ENCODE measurements at places on chromosomes 12 and 14.
A peak's percentile ranks its signal among the peaks of the same experiment; 100 is the strongest.

GRCh38 chr12:115085594-115085993 lies 401.6 kb upstream of the TBX3 start:
- no peak for DNase-seq

DNA sequence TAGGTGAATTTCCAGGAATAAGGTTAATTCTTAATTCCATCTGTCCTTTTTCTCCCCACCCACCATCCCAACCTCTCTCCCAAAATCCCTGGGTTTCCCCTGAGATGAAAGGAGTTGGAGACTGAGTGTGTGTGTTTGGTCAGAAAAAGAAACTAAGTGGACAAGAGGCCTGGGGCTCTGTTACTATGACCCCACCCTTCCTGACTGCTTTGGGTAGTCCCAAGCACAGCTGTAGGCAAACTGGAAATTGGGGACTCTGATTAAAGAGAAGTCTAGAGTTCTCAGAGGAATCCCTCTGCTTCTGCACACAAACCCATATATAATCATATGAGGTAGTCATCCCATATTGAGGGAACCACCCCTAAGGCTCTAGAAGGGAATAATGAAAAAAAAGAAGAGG lies 7.0 kb upstream of the HOXC12 start:
- no peak for DNase-seq

DNA sequence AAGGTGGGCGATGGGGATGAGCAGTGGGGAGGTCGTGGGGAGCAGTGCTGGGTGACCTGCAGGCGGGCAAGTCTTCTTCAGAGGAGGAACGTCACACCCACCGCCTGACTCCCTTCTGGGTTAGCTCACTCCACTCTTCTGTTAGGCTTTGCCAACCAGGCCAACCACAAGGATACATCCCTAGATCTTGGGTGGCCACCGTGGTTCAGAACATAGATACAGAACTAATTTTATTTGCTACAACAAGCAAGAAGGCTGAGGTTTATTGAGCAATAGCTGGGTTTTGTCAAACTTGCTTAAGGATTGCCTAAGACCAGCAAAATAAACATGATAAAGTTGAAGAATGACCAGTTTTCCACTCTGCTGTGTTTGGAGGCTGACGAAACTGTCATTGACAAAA lies 109.4 kb downstream of the DACT1 start:
- no peak for DNase-seq

- no peak for DNase-seq
These were observed 87.1 kb upstream of the ZFP36L1 start for GRCh38 chr14:68879841-68880575.

- DNase-seq, result peak; percentile 14
These were observed at the start of gene TMTC1 for GRCh38 chr12:29783773-29784666. TSS of gene TMTC1 (minus strand) at chr12:29783942. CDS start at chr12:29783751, 191 bp downstream.

DNA sequence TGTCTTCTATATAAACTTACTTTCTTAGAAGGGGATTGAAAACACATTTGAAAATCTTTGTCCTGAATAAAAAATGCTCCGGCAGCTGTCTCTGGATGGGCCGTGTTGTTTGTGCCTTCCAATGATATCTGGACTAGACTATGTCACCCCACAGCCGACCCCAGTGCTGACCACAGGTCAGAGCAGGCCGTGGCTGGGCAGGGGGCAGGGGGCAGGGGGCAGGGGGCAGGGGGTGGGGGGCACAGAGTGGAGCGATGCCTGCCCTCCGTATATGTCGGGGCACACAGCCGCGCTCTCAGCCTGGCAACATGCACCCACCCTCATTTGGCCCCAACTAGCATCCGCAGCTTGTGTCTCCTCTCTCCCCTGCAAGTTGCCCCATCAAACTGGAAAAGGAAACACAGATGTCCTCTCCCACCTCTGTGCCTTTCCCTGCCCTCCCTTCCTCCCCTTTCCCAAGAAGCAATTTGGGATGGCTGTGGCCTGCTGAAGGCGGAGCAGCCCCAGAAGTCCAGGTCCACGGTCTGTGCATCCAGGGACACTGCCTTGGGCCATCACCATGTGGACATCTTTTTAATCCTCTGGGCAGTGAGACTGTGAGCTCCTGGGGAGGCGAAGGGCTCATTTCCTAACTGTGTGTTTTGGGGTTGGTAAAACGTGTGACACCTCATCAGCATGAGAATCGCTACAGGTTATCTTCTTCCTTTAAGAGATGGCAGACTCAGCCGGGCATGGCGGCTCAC lies 295.7 kb upstream of the RTL1 start:
- no peak for DNase-seq

GRCh38 chr12:78210894-78211302 lies 380.2 kb downstream of the NAV3 start:
- DNase-seq, result no peak

DNA sequence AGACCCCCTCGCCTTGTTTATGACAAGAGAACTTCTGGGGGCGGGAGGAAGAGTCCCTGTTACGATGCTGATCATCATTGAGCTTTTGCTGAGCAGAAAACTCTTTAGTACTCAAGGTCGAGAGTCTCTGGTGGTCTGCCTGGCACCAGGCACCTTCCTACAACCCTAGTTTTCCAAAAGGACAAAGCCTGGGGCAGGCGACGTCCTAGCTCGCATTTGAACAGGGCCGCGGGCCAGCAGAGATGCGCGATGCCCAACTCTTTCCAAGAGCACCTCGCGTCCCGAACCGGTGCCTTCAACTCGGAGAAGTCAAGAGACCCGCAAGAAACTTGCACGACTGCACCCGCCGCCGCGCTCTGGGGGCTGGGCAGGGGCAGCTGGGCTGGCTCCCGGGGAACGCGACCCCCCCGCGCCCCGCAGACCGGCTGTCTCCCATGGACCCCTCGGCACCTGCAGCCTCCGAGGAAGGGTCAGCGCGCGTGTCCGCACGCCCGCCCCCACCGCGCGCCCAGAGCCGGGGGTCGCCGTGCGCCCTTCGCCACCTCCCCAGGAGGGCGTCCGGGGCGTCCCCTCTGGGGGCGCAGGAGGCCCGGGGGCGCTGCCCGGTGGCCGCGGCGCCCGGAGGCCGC lies 377 bp upstream of the BCL7A start:
- DNase-seq, result no peak
